ENCODE measurements at places on chromosomes 16 and 17.

GRCh38 chr16:56259425-56259779 lies 68.1 kb downstream of the GNAO1 start:
- no peak for DNase-seq

GRCh38 chr16:1420111-1420539 lies 422 bp downstream of the UQCC4 start:
- no peak for DNase-seq

DNA sequence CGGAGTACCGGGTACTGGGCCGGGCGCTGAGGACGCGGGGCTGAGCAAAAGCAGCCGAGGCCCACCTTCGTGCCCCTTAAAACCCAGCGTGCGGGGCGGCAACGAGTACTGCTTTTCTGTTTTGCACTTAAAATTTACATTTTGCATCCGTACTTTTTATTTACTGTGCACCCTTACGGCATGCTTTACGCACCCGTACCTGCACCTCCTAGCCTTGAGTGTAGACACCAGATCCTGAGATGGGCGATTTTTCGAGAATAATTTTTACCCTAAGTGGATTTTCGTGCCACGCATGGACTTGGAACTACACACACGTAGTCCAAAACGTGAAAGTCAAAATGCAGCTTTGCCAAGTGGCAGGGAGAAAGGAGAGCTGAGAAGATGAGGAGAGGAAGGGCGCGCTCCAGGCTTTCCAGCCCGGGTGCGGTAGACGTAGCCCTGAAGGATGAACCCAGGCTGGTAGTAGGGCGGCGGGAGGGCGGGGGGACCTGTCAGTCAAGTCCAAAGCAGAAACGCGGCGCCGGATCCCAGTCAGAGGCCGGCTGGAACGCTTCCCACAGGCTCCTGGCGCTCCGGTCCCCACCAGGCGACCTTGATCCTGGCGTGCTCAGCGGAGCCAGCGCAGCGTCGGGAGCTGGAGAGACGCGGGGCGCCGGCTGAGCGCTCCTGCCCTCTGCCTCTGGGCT lies 1.2 kb upstream of the CBLN1 start:
- DNase-seq = no peak

GRCh38 chr17:31202968-31203367 lies 94.1 kb downstream of the OMG start:
- DNase-seq = no peak

GRCh38 chr16:85643631-85644030 lies 30.5 kb downstream of the GSE1 start:
- DNase-seq = no peak

- DNase-seq = no peak
Observed at GRCh38 chr16:51113236-51114125, 37.6 kb downstream of the SALL1 start.

GRCh38 chr16:54118846-54119245 lies 167.7 kb downstream of the IRX3 start:
- no peak for DNase-seq

Data from effector CD8-positive, alpha-beta T cell (primary cell).